NCI-H446 treated with DMSO at 0.1 percent for 48 hours (cell line): ENCODE measurements at places on chromosomes 3 and 15.

DNA sequence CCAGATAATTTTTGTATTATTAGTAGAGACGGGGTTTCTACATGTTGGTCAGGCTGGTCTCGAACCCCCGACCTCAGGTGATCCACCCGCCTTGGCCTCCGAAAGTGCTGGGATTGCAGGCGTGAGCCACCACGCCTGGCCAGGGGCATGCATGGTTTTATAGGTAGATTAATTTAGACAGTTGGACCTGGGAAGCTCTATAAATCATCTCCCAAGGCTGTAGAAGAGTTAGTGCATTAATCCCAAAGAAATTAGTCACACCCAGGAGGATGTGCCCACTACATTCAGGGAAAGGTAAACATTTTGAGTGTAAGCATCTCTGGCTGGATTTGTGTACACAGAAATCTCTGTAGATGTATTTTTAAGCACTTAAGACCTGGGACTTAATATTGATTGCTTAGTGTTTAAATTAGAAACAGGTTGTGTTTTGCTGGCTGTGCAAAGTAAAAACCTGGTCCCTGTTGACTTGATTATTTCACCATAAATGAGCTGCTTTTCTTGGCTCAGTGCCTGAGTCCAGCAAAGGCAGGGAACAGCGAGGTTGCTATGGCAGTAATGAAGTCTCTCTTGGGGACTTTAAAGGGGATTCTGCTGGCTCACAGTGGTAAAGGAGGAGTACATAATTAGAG is 19.2 kb downstream of the EXOSC7 start:
- DNase-seq: peak; percentile 6

GRCh38 chr3:147509448-147509847 is 100.3 kb downstream of the ZIC1 start:
- no peak for DNase-seq

DNA sequence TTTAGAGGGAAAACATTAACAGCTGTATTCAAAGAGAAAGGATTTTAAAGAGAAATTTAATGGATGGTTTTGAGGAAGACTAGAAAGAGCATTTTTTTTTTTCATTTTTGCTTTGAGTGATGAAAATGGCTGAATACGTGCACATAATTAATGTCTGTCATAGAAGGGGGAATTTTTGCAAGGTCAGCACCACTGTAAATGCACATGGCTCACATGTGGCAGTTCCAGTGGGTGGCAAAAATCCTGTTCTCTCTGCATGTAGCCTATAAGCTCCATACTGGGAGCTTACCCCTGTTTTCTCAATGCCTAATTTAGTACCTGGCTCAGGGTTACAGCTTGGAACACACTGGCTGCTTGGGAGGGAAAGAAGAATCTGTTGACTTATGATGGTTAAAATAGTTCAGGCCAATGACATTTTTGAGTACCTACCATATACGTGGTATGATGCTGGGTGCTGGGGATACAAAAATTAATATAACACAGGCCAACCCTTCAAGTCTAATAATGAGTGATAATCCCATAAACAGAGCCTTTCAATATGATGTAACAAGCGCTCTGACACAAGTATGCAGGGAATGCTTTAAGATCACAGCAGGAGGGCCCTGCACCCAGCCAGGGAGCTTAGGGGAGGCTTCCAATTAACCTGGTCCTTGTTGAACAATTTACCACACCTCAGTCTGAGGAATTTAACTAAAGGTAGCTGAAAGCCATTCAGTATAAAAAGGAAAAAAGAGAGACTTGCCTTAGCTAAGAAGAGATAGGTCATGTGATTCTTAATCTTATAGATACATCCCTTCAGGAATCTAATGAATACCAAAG is 33.0 kb downstream of the HSPBAP1 start:
- DNase-seq: no peak

- no peak for DNase-seq
These were observed 4.8 kb downstream of the PAQR5 start for GRCh38 chr15:69303337-69304181.

DNA sequence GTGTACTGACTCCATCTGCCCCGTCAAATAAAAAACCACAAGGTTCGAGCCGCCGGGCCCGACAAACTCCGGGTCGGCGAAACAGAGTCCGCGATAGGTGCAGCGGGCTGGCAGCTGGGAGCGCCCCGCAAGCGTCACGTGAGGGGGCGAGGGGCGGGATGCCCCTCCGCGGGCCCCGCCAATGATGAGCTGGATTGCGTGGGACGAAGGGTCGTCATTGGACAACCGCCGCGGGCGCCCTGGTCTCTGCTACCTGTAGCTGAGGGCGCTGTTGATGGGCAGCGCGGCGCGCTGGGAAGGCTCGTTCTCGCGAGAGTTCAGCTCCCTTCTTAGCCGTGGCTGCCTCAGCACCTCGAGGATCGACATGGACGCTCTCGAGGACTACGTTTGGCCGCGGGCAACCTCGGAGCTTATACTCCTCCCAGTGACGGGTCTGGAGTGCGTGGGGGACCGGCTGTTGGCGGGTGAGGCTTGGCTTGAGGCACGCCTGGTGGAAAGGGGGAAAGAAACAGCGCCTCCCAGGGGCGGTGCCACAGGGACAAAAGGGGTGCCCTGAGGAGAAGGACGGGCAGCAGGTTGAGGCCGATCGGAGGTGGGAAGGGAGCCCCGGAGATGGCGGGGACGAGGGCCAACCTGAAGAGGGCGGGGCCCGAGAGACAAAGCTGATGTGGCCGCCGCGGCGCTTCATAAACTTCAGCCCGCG is at the start of gene WDR6:
TSS of gene WDR6 (plus strand) at position 324 of the 703 bp plus-strand sequence. CDS start at position 365, 41 bp downstream.
- peak; percentile 93 for DNase-seq

GRCh38 chr15:64096668-64097384 is 1.0 kb downstream of the SNX1 start:
- no peak for DNase-seq

- DNase-seq: no peak
These were observed 1.7 kb upstream of the HHATL start for GRCh38 chr3:42704136-42704841.

- no peak for DNase-seq
These were observed 27.8 kb upstream of the ALDH1L1 start for GRCh38 chr3:126208182-126208581.

DNA sequence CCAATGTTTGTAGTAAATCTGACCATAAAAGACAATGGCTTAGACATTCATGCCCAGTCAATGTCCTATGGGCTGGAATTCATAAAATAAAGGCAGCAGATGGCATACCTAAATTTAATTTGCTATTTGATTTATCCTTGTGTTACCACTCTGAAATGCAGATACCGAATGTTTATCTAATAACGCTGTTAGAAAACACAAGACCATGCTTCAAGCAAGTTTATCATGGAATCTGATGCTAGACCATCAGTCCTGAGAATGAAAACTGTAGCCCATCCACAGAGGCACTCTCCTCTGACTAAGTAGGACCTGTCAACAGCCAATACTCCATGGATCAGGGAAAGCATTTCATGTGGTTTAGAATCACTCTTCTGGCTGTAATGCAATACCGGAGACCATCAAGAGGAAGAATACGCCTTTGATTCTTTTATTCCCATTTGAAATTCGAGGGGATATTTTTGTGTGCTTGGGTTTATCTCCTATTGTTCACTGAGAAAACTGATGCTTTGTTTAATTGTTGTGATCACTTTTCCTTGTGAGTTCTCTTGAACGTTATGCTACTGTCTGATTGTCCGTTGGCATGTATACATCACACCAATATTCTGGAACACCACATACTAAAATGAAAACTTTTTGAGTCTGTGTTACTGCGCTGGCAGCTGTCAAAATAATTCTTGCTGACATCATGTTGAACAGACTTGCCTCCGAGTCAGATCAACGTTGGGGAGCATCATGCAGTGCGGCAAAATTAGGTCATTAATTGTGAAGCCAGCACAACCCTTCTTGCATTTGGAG is 12.1 kb upstream of the CPB1 start:
- DNase-seq: peak; percentile 8

DNA sequence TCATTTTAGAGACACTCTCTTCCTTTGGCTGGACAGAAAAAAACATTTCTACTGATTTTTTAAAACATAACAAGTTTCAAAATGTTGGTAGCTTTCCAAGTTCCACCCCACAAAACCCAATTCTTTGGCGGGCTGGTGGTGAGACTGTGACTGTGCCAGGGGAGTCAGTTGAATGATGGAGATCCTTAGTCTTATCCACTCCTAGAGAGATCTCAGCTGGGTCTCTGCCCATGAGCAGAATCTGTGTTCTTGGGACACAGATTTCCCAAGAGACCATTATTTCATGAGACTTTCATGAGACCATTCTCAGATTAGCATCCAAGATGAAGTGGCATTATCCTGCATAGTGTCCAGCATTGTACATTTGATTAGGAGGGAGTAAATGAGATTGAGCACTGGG is 135.1 kb upstream of the NPHP3 start:
- no peak for DNase-seq

DNA sequence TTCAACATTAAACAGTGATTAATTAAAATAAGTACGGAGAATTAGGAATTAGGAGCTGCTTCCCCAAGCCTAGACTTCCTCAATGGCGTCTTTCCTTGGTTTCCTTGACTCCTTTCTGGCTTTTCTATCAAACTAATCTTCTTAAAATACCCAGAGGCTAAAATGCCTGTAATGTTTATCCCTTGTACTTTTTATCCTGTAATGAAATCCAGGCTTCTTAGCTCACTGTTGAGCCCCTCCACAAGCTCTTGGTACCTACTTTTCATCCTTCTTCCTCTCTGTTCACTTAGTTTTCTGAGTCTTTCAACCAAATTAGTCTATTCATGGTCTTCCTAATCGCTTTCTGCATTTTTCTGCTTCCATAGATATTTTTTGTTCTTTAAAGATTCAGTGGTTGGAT is 6.9 kb upstream of the UBE2E1 start:
- no peak for DNase-seq

- DNase-seq: no peak
These were observed 218.8 kb upstream of the HES1 start for GRCh38 chr3:193917158-193917557.

DNA sequence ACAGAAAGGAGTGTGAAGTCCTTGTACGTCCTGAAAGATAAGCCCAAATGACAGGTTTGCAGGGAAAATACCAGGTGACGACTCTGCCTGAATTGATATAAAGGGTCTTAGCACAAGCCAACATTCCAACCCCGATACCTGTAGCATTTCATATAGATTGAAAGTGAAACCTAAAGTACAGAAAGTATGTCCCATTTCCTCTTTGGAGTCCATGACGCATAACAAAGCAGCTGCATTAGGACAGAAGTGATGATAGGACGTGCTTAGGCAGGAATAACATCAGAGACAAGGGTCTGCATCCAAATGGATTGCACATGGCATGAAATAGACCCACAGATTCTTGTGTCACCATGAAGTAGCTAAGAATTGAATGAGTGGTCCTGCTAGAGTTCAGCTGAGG is 187.0 kb upstream of the ROBO1 start:
- no peak for DNase-seq

DNA sequence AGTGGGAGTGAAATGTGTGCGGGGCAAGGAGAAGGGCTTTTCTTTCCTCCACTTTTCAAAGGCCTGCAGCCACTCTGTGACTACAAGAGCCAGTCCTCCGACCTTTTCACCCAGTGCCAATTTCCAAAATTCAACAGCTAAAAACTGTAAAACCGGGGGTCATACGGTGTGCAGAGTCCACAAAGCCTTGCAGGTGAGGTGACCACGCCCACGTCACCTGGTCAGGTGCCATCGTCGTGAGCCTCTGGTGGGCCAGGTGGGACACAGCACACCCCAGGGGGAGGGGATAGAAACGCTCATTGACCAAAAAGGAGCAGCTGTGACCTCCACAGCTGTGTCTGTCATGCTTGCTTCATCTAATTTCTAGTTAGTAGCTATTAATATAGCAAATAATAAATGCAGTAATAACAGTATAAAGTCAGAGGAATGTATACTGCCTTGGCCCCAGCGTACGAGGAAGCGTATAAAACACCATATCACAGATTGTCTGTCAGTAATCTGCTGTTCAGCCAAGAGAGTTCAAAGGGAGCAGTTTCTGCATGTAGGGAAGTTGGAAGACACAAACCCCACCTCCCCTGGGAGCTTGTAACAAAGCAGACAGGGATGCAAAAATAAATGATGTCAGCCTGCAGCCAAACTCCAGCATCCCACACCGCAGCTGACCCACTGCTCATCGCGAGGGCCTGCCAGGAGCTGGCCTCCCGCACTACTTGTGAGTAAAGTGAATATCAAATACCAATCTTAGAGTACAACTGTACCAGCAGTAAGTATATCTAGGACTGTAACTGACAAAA is 86.7 kb downstream of the VGLL4 start:
- DNase-seq: peak; percentile 24

DNA sequence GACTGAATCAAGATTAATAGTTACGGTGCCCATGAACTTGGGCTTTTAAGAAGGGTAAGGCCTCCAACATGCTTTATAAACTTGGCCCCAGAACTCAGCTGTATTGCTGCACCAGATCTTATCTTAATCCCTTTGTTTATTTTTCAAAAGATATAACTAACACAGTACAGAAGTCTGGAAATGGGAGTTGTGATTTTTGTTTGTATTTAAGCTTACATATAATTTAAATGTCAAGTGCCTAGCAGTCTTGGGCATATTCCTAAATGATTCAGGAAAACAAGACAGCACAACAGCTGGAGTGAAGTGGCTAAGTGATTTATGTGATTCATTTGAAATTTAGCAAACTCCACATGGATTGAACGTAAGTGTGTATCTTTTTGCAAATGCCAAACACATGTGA is 56.2 kb downstream of the NBEAL2 start:
- DNase-seq: no peak

GRCh38 chr3:185934174-185934557 is 3.6 kb downstream of the TRA2B start:
- no peak for DNase-seq

GRCh38 chr3:37997791-37998370 is 7.3 kb downstream of the VILL start:
- DNase-seq: no peak

DNA sequence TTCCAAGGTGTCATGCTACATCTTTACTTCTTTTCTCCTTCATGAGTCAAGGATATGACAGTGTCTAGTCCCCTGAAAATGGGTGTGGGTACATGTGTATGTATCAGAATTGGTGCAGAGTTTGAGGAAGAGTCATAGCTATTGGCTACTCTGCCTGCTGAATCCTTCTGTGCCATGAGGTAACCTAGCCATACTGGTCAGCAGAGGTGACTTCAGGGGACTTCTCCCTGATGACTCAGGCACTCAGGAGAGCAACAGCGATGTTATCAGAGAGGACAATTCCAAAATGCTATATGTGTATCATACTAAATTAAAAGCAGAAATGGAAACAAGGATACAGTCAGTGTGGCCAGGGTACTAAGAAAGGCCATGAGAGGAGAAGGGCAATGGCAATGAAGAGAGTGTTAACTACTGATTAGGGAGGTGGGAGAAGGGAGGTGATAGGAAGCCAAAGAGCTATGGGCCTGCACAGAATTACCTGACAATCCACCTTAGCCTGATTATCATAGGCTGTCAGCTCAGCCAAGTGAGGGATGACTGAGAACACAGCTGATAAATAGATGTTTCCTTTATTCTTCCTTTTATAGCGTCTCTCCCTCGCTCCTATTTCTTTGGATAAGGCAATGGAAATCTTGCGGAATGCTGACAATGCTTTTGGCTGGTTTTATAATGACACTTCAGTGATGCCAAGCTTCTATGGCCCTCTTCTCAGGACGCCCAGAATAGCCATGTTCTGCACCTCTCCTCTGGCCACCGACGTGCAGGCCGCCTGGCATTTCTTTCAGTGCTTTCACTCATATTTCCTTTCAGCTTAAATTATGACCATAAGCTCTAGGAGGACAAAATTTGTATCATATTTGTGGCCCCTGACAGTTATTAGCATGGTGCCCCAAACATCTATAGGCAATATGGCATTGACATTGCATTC is 90.6 kb downstream of the FGF12 start:
- no peak for DNase-seq

GRCh38 chr3:39208463-39209055 is 16.2 kb upstream of the XIRP1 start:
- DNase-seq: no peak

- no peak for DNase-seq
These were observed 18.5 kb upstream of the DPPA4 start for GRCh38 chr3:109355625-109356441.

GRCh38 chr15:90423801-90424319 is 35.8 kb downstream of the IQGAP1 start:
- no peak for DNase-seq
